Brain microvascular endothelial cell (primary cell): ENCODE measurements at places on chromosomes 5 and 9.
A peak's percentile ranks its signal among the peaks of the same experiment; 100 is the strongest.

GRCh38 chr5:127723571-127723970 is 20.4 kb downstream of the CCDC192 start:
- peak; percentile 12 for DNase-seq

GRCh38 chr9:123655681-123656423 is 274.1 kb downstream of the DENND1A start:
- no peak for DNase-seq

- DNase-seq: no peak
These were observed 124.3 kb downstream of the COL23A1 start for GRCh38 chr5:178465861-178466288.

GRCh38 chr5:172119921-172120688 is 67.9 kb downstream of the STK10 start:
- no peak for DNase-seq

- no peak for DNase-seq
These were observed 375.9 kb downstream of the KIF4B start for GRCh38 chr5:155389498-155389897.

DNA sequence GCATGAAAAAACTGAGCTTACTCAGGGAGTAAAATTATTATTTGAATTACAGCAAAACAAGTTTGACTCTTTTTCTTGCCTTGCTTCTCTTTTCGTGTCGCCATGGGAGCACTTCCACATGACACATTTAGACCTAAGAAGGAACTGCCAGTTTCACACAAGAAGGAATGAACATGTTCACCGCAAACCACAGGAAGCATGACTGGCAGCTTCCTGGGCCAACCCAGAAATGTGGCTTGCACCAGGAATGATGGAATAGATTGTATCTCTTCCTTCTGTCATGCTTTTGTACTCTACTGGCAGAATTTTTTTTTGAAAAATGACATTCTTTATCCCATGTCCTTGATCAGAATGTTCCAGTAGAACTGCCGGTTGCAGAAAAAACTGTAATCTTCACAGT is 32.9 kb upstream of the MAN2A1 start:
- DNase-seq: peak; percentile 96

DNA sequence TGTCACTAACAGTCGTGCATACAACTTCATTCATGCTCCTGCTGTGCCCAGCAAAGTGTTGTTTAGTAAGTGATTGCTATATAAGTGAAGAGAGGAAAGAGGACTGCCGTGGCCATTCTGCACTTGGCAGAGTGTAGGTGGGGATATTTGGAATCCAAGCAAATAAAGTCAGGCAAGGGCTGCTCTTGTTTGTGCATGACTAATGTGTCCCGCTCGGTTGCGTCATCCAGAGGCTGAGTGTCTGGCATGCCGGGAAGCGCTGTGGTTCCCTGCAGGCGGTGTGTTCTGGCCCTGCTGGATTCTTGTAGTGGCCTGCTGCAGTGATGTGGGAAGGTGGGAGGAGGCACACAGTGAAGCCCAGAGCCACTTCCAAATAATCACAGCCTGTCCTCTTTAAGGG is 136.9 kb upstream of the ANKH start:
- peak; percentile 99 for DNase-seq

DNA sequence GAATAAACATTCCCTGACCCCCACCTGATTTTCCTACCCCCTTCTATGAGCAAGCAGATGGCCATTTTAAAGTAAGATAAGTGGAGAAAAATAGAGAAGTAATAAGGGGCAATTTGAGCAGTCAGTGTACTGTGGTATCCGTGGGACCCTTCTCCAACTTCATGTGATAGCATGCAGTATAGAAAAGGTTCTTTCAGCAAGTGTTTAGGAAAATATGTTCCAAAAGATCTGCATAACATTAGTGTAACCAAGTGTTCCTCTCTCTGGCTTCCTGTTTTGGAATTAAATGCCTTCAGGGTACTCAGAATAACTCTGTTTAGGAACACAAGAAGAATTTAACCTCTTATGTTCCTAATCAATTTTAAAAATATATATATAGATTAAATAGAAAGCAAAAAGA is 134.9 kb downstream of the ATG10 start:
- no peak for DNase-seq

GRCh38 chr9:64128572-64128971 is 1156.4 kb downstream of the FOXD4L5 start:
- DNase-seq: no peak

GRCh38 chr9:8070779-8071444 is 271.3 kb upstream of the DMAC1 start:
- no peak for DNase-seq

DNA sequence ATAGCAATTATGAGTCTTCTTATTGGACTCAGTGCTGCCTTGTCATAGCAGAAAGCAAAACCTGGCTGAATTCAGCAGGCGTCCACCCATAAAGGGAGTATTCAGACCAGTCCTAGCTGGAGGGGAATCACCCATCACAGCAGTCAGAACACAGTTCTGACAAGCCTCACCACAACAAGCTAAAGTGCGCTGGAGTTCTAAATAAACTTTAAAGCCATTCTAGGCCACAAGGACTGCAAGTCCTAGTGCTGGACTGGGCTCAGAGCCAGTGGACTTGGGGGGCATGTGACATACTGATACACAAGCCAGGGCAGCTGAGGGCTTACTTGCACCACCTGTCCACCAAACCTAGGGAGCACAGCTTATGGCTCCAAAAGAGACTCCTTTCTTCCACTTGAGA is 115.3 kb upstream of the PCSK5 start:
- no peak for DNase-seq

DNA sequence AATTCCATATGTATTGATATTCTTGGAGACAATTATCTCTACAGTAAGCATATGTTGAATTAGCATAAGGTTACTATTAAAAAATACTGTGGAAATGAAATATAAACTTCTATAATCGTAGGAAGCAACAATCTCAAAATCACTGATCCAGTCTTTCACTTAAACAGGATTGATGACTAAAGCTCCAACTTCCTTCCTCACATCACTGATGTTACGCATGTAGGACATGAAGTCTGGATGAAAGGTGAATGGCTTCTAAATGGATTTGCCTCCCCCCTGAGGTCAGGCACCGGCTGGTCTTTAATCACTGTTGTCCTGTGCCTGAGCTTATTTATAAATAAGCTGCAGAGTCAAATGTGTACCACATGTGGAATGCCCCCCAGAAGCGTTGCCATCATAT is 157.1 kb upstream of the NFIB start:
- no peak for DNase-seq

- no peak for DNase-seq
These were observed 186.7 kb upstream of the ELL2 start for GRCh38 chr5:96148376-96148775.

DNA sequence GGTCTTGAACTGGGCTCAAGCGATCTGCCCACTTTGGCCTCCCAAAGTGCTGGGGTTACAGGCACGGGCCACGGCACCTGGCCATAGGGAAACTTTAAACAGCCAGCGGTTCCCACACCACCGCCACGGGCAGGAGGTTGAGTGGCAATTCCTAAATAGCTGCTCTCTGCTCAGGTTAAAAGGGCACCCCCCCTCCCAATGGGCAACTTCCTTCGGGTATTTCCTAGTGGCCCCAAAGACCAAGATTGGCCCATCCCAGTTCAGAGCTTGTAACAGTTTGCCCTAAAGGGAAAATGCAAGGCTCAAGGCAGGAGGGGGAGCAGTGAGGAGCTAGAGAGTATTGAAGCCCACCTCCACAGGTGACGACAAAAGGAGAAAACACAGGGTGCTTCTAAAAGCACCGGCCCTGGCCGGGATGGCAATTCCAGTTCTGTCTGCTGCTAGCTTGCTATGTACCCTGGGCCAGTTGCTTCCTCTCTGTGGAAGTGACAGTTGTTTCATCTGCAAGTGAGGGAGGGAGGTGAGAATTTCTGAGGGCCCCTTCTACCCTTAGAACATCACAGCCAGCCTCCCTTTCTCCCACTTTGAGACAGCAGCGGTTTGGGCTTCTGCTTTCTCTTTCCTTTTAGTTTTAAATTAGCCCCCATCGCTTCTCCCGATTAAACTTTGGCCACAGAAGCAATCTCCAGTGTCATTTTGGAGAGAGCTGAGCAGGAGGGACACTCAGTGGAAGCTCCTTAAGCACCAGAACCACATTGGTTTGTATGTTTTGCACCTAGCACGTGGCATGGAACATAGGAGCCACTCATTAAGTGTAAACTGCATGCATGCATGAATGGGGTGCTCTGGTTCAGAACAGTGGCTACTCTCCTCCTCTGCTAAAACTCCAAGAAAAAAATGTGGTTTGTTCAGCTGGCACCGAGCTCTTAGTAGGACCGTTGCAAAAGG is 17.3 kb upstream of the TNIP1 start:
- DNase-seq: no peak

GRCh38 chr5:32542216-32543059 is 42.9 kb upstream of the SUB1 start:
- peak; percentile 25 for DNase-seq

DNA sequence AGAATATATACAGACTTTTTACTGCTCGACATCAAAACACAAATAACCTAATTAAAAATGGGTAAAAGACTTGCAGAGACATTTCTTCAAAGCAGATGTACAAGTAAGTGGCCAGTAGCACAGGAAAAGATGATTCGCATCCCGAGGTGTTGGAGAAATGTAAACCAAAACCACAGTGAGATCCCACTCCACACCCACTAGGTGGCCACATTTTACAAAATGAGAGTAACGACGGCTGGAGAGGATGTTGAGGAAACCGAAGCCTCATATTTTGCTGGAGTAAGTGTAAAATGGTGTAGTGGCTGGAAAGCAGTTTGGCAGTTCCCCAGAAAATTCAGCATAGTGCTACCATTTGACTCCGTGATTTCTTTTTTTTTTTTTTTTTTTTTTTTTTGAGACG is 21.3 kb upstream of the GBGT1 start:
- DNase-seq: peak; percentile 70

DNA sequence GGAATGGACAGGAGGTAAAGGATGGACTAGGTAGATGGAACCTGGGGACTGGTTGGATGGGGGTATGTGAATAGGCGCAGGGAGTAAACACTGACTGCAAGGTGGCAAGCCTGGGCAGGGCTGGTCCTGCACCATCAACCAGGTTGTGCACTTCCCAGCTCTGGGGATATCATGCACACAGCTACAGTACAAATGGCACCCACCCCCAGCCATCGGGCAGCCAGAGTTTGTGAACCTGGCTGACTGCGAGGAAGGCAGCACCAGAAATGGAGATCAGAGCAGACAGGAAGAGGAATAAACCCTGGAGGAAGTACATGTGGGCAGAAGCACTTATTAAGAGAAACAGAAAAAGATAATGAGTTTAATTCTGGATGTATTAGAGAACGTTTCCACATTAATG is 229.1 kb downstream of the ESM1 start:
- no peak for DNase-seq

DNA sequence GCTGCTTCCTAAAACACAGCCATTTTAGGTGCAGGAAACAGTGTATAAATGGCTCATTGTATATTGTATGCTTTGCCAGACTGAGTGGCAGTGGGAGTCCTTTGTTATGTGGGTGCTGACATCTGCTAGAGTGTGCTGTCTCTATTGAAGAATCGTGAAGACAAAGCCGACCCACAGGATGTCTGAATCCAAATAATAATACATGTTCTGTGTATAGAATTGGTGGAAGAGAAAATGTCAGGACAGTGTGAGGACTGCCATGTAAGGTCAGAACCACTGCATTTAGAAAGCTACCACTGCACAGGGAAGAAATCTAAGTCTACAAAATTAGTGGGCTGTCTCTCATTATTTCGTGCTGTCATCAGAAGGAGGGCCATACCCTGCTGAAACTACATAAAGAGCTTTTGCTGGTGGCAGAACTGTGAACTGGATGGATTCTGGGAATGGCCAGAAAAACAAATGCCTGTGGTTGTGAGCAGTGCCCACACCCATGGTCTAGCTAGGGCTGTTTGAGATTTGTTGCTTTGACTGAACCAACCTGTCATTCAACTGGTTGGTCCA is 2.5 kb downstream of the IL7R start:
- DNase-seq: no peak

DNA sequence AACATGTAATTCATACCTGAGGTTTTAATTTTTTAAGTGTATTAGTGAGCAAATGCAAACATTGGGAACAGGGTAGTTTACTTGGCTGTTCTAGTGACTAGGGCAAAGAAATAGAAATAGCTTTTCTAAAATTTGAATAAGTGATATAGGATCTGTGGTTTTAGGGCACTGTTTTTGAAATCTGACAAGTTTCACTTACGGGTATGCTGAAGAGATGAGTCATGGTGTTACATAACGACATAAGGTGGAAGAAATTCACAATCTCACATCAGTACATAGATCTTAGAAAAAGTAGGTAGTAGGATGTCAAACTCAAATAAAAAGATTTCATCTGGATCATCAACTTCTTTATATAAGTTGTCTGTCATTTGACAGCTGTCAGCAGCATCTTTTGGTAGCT is 772.3 kb downstream of the MAT2B start:
- no peak for DNase-seq

DNA sequence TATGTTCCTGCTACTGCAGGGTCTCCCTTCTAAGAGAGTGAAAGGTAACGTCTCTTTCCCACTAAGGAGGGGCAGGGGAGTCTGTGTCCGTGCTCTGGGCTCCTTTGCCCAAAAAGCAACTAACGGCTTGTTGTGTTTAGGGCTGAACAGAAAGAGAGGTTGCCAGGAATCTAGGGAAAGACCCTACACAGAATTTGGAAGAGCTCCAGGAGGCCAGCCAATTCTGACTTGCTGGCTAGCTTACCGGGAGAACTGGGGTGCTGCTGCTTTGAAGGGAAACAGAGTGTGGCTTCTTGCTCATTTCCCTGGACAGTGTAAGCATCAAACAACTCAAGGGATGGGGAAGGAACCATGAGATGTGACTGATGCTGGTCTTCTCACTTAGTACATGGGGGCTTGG is 176.1 kb downstream of the GADD45G start:
- DNase-seq: no peak

GRCh38 chr5:142806841-142807267 is 36.7 kb downstream of the ARHGAP26 start:
- DNase-seq: no peak

- DNase-seq: no peak
These were observed 5.2 kb downstream of the KIF12 start for GRCh38 chr9:114093761-114094505.

DNA sequence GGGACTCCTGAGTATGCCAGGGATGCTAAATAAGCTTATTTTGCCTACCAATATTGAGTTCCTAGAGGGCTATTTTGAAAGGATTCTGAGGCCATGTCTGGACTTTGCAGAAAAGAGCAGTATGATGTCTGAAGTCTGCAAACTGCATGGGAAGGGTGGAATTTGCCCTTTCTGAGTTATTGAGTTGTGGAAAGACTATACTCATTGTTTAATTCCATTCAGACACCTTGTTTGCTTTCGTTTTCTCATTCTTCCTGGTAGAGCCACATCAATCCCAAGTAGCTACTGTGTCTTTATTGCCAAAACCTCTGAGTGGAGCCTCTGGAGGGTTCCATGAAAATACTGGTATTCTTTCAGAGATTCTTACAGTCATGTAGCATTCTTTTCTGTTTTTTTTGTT is 50.9 kb upstream of the PPP1R2B start:
- DNase-seq: no peak
